ENCODE measurements at places on chromosomes 3 and 15.

DNA sequence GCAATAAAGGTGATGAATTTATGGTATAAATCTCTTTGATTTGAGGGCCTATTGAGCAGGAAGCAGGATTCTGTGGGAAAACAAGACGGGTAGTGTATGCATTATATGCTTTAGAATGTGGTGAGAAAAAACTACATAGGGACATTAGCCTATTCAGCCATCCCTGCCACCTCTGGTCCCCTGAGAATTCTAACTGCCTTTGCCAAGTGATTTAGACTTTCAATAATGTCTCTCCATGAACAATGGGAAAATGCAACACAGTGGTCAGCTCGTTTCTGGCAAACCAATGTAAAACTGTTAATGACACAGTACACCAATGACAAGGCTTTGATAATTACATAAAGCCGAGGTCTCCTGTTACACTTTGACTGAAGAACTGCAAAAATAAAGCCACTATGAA is 314.7 kb upstream of the CNTN4 start:
- DNase-seq: no peak

GRCh38 chr3:168558728-168559411 is 463.1 kb upstream of the GOLIM4 start:
- DNase-seq: no peak

- no peak for DNase-seq
These were observed 6.4 kb upstream of the TTC14 start for GRCh38 chr3:180595559-180595935.

- no peak for DNase-seq
These were observed 171.0 kb upstream of the UMPS start for GRCh38 chr3:124558991-124559845.

GRCh38 chr15:48582452-48583247 is 62.9 kb downstream of the FBN1 start:
- DNase-seq: no peak

Measured in CD4-positive, alpha-beta T cell treated with Interleukin-2 at 100 ng/mL for 4 hours (primary cell).